ENCODE measurements at places on chromosomes 4 and X. TPM values are rescaled to one million over a fixed set of nuclear protein-coding genes. Genes with fewer than 3 reads are reported as not detected.

DNA sequence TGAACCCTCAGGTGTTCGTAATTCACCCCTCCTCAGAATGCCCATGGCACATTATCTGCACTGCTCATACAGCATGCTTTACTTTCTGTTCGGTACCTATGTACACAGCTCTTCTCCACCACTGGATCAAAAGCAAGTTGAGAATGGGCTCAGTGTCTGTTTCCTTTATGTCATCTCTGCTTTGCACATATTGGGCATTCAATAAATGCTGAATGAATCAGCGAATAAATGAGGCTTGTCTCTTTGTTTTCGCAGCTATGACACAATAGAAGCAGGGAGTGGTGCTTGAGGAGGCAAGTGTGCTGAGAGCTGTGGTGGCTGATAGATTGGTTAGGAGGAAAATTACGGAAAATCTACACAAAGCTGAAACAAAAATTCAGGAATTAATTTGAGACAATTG lies 109.1 kb upstream of the VMA21 start:
- DNase-seq: no peak

- DNase-seq: no peak
These were observed 36.7 kb downstream of the NPY2R start for GRCh38 chr4:155245105-155245504.

DNA sequence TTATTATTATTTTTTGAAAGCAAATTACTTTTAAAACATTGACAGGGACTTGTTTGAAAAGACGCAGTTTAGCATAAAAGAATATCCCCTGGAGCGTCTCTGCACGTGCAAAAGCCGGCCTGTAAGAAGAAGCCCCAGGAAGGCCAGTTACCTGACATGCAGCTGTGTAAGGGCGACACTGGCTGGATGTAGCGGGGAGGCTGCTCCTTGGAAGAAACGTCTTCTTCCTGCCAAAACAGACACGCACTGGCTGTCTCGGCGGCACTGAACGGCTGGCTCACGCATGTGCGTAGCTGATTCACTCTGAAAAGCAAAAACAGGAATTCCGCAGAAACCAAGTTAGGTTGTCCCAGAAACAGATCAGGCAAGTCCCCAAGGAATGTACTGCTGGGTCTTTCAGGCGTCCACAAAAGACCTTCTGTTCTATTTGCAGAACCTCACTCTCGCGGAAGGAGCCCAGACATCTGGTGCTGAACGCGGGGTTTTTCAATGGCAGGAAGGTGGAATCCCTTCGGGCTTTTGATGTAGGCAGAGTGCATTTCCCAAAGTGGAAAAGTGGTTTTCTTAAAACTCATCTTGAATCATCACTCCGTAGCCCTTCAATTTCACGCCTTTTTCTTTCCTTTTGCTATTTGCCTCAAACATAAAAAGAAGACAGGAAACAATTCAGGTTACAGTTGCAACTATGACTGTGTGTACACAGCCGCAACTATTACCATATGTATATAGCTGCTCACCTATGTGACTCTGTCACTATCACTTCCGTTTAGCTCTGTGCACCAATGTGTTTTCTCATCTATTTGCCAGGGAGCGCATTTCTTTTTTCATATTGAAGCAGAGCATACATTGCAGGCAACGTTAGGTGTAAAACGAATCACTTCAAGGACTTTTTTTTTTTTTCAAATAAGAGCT lies 38.1 kb upstream of the ARSH start:
- DNase-seq: no peak

The DMRTC1 gene
- not detected for total RNA-seq

The DHX15 gene
- 300 TPM for total RNA-seq

- DNase-seq: no peak
These were observed 276.9 kb upstream of the PCDH7 start for GRCh38 chr4:30443289-30443688.

The S100G gene
- not detected for total RNA-seq
